ENCODE measurements at places on chromosomes 16 and 17.

- no peak for DNase-seq
These were observed 32.8 kb downstream of the FBXO31 start for GRCh38 chr16:87350681-87351319.

GRCh38 chr17:47720196-47720595 lies 12.8 kb upstream of the TBX21 start:
- DNase-seq, result no peak

DNA sequence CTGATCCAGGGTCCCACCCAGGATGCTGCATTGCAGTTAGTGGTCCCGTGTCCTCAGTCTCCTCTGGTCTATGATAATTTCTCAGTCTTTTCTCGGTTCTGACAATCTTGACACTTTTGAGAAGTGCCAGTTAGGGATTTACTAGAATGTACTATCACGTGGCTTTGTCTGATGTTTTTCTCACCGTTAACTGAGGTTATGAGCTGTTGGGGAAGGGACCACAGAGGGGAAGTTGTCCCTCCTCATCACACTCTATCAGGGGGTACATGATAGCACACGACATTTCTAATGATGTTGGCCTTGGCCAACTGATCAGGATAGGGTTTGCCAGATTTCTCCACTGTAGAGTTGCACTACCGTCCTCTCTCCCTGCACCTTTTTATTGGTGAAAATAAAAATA lies 250.9 kb upstream of the SDK2 start:
- no peak for DNase-seq

- peak; percentile 84 for DNase-seq
These were observed 29.2 kb downstream of the GNA13 start for GRCh38 chr17:65027305-65027704.

- DNase-seq, result no peak
These were observed 219.9 kb downstream of the CHD9NB start for GRCh38 chr16:52832771-52833170.

GRCh38 chr16:88649195-88649923 lies 1.5 kb downstream of the CYBA start:
- no peak for DNase-seq

DNA sequence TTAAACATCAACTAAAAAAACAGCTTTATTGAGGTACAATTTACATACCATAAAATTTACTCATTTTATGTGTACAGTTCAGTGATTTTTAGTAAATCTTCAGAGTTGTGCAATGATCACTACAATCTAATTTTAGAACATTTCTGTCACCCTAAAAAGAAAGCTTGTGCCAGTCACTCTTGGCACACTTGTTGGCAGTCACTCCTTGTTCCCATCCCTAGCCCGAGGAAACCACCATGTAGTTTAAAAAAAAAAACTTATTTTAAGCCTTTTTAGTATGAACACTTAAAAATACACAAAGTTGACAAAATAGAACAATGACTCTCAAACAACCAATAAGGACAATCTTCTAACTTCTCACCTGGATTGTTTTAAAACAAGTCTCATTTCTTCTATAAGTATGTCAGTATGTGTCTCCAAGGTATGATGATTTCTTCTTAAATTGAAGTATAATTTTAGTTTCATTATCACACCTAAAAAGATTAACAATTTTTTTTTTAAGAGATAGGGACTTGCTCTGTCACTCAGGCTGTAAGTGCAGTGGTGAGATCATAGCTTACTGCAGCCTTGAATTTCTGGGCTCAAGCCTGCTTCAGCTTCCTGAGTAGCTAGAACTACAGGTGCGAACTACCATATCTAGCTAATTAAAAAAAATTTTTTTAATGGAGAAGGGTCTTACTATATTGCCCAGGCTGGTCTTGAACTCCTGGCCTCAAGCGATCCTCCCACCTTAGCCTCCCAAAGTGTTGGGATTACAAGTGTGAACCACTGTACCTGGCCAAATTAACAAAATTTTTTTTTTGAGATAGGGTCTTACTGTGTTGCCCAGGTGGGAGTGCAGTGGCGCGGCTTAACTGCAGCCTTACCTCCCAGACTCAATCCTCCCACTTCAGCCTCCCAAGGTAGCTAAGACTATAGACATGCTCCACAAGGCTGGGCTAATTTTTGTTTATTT lies 53.2 kb downstream of the PPM1E start:
- DNase-seq, result peak; percentile 24

DNA sequence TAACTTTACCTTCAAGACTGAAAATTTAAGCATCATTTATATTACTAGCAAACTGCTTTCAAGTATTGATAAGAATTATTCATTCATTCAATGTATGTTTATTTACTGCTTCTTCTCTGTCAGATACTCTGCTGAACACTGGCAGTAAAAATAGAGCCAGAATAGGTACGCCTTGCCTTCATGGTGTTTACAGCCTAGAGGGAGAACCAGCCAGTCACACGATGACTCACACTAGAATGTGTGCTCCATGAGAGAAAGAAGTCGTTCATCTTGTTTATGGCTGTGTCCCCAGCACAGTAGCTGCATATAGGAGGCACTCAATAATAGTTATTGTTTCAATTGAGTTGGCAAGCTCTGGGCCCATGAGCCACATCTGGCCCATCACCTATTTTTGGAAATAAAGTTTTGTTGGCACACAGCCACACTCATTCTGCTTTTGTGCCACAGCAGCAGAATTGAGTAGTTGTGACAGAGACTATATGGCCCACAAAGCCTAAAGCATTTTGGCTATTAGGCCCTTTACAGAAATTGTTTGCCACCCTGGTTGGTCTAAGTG lies 84.2 kb downstream of the TMC6 start:
- no peak for DNase-seq

- DNase-seq, result no peak
These were observed 348.0 kb downstream of the UTP18 start for GRCh38 chr17:51608251-51608933.

DNA sequence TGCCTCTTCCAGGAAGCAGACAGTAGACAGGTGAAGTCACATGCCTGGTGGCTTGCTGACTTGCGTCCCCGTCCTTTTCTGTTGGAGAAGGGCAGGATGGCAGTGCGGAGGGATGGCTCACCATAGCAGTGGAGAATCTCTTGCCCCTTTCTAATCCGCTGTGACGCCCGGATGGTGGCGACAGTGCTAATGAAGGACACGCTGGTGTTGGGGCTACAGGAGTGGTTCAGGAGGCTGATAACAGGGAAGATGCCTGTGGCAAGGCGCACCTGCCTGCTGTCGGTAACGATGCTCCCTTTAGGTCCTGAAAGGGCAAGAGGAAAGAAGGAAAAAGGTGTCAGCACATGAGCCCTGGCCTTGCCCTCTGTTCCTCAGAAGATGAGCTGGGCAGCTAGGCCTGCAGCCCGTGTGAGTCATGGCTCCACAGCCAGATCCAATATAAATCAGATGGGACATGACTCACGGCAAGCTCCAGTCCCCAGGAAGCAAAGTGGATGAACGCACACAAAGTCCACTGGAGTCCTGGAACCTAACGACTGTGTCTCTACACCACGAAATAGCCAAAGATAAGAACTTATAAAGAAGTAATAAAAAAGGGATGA lies 25.5 kb downstream of the SERPINF1 start:
- no peak for DNase-seq

DNA sequence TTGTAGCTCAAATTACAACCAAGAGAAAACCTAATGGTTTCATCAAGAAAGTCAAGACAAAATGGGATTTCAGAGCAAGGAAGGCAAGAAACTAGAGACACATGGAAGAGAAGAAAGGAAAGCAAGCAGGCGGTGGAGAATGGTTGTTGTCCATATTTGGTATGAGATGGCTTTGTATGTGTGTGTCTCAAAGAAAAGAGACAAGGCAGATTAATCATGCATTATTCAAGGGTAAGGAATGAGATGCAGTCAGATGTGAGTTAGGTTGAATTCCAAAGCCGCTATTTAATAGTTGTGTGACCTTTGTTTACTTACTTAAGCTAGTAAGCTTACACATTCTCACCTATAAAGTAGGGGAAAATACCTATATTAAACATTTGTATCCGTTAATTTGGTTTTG lies 1029.6 kb downstream of the CDH11 start:
- no peak for DNase-seq

- no peak for DNase-seq
These were observed 117.6 kb downstream of the TANGO6 start for GRCh38 chr16:68960910-68961309.

- no peak for DNase-seq
These were observed 98.3 kb upstream of the MYOCD start for GRCh38 chr17:12567077-12568053.

- no peak for DNase-seq
These were observed 25.7 kb downstream of the ZSWIM7 start for GRCh38 chr17:15973834-15974233.

DNA sequence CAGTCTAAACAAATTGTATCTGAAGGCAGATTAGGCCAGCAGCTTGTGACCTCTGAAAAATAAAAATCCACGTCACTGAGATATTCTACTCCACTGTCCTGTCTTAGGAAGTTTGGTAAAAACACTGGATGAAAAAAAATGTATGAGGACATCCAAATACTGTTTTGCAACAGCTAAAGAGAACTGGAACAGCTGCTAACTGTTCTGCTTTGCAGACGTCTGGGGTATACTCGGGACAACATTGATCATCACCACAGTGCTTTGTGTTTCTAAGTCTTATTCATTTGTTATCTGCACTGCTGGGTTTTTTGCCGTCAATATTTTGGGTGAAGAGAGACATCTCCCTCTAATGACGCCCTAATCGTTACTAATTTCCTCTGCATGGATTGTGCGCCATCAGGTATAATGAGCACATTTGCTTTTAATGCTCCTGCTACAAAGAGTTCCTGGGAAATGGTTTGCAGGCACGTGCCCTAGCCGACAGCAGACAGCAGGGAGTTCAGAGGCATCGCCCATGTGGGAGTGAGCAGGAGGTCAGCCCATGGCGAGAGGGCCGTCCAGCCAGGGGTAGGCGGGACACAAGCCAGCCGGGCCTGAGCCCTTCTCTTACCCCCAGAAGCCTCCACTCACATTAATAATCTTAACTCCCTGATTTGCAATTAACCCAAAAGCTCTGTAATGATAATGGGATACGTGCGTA lies 87.0 kb downstream of the CBLN1 start:
- no peak for DNase-seq

GRCh38 chr16:51225878-51226277 lies 74.8 kb upstream of the SALL1 start:
- no peak for DNase-seq

DNA sequence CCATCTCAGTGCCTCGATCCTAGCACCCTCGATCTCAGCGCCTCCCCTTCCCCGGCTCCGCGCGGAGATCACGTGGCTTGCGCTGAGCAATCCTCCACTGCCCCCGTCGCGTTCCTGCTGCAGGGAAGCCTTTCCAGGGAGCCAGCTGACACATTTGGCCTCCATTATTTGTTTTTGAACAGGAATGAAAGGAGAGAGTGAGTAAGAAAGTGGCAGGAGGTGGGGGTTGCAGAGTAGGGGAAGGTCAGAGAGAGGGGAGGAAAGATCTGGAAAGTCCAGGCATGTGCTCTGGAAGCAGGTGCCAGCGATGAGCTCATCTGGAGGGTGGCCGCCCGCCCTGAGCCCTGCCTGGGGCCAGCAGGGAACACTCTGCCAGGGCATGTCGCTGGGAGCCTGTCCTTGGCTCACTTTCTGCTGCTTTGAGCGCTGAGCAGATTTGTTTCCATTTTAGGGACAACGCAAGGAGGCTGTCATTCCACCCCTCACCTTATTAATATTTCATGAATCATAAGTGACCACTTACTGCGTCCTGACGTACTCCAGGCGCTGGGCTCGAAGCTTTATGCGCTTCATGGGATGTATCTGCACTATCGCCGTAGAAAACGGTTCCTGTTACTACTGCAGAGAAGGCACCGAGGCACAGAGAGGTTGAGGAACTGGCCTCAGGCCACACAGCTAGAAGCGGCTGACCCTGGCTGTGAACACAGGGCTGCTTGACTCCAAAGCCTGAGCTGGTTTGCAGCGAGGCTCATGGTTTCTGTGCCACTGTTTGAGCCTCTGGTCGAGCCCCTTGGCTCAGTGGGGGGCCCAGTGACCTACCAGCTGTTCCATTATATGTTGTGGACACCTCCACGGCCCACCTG lies 283.1 kb downstream of the SEC14L1 start:
- DNase-seq, result no peak

DNA sequence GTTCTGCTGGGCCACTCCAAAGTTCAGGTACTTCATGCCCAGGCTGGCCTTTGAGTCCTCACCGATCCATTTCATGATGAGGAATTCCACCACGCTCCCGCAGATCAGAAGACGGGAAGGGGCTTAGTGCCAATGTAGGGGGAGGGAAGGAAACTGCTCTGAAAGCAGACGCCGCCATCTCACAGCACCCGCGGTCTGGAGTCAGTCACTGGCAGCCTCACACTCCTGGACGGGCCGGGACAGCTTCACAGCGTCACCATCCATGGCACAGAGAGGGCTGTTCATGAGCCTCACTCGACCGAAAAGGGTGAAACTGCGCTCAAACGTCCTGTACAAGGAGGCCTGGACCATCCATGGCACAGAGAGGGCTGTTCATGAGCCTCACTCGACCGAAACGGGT lies 62.0 kb downstream of the RPH3AL start:
- DNase-seq, result no peak

- no peak for DNase-seq
These were observed 25.6 kb upstream of the LGALS9 start for GRCh38 chr17:27605409-27605808.

DNA sequence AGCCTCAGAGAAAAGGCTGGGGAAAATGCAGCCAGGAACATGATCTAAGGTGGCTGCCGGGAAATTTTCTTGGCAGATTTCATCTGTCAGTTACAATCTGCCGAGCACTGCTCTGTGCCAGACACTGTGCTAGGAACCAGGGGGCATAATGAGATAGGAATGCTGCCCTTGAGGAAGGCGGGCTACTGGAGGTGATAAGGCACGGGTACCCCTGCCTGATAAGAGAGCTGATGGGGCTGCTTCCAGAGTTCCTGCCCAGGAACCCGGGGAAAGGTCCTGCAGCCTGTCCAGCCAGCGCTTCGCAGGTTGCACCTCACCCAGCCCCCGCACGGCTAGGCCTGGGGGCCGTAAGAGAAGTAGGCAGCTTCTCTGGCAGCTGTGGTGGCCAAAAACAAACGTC lies 3.1 kb downstream of the SCNN1G start:
- DNase-seq, result no peak

- DNase-seq, result no peak
These were observed 26.7 kb upstream of the GPATCH8 start for GRCh38 chr17:44529864-44530263.

- peak; percentile 32 for DNase-seq
These were observed 3.8 kb upstream of the SPEM1 start for GRCh38 chr17:7416323-7416722.

GRCh38 chr17:11622492-11622891 lies 24.2 kb downstream of the DNAH9 start:
- no peak for DNase-seq

- DNase-seq, result no peak
These were observed 38.9 kb upstream of the C1QL1 start for GRCh38 chr17:45006927-45007461.

GRCh38 chr16:11494433-11494832 lies 92.3 kb downstream of the LITAF start:
- no peak for DNase-seq

- no peak for DNase-seq
These were observed 41.2 kb downstream of the EMP2 start for GRCh38 chr16:10539236-10539635.
